Right cardiac atrium (tissue), 5 donors: ENCODE measurements at places on chromosomes 3 and 15.
A peak's percentile ranks its signal among the peaks of the same experiment; 100 is the strongest.

GRCh38 chr3:162517110-162517509 is 1020.5 kb downstream of the OTOL1 start:
- DNase-seq: no peak

DNA sequence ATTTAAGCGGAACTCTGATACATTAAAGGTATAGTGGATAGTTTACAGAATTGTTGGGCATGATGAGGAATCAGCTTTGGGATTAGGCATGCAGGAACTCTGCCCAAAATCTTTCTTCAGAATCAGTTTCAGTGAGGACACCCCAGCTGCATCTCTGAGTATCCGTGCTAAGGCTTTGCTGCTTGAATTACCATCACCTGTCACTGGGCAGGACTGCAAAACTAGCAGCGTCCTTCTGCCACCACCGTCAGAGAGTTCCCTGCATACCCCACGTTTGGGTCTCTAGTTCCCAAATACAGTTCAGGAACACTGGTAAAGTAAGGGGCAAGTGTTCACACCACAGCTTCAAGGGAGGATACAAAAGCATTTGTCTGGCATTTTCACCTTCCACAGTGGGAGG is 164.6 kb upstream of the ARHGEF26 start:
- no peak for DNase-seq

DNA sequence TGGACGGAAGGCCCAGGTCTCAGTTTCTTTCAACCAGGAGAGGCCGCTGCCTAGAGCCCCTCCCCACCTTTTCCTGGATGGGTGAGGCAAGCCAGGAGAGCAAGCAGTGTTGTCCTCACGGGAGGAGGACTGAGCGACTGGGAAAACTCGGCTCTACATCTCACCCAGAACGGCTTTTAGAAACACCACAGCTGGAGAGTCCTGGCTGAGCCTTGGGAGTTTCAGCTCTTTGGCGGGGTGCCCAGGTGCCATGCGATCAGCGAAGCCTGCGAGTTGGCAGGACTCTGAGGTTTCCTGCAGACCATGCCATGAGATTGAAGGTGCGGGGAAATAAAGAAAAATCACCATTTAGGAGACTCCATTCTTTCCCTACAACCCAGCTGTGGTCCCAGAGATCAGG is 26.0 kb downstream of the PPCDC start:
- peak; percentile 90 for DNase-seq

DNA sequence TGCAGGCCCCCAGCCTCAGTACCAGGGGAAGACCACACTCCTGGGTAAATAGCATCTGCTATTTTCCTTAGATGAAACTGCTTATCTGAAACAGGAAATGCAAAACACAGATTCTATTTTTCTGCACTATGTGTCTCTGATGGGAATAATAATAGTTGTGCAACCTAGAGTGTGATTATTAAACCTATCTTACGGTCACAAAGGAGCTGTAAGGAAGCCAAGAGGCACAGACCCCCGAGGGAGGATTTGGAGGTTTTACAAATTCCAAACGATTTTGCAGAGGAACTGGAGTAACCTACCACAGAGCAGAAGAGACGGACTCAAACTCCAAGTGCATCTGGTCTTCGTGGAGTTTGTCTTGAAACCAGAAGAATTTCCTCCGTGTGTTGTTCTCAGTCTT is 14.1 kb upstream of the APOD start:
- DNase-seq: no peak
